ENCODE measurements at places on chromosomes 12 and 14. TPM values are rescaled to one million over a fixed set of nuclear protein-coding genes. Genes with fewer than 3 reads are reported as not detected.

GRCh38 chr12:27555361-27555760, 31.4 kb downstream of the PPFIBP1 start:
- no peak for DNase-seq

- DNase-seq: no peak
Measured at GRCh38 chr14:106120101-106120500, 593.7 kb downstream of the TMEM121 start.

DNA sequence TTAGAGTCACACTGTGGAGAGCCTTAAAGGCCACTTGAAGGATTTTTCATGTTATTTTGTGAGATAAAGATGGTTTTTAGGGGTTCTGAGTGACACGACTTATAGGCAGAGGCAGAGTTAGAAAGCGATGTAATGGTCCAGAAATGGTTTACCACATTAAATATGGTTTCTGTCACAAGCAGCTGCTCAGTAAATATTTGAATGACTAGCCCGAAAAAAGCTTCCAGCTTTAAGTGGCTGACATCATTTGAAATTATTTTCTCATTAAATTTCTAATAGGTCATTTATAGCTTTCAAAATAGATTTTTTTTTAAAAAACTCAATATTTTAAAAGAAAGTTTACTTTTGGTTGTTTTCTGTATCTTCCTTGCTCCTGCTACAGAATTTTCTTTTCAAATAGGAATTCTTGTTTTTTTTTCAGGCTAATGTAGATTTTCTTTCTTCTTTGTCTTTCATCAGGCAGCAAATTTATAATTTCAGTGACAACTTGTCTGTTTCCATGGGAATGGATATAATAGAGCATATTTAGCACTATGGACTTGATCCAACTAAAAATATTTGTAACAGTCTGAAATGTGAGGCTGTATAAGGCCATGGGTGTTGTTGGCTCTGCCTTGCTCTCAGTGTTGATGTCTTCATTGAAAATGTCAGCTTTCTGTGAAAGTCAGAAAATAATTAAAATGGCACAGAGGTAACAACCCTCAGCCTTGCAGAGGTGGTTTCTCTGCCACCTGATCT, 700.0 kb downstream of the TMTC2 start:
- DNase-seq: no peak

DNA sequence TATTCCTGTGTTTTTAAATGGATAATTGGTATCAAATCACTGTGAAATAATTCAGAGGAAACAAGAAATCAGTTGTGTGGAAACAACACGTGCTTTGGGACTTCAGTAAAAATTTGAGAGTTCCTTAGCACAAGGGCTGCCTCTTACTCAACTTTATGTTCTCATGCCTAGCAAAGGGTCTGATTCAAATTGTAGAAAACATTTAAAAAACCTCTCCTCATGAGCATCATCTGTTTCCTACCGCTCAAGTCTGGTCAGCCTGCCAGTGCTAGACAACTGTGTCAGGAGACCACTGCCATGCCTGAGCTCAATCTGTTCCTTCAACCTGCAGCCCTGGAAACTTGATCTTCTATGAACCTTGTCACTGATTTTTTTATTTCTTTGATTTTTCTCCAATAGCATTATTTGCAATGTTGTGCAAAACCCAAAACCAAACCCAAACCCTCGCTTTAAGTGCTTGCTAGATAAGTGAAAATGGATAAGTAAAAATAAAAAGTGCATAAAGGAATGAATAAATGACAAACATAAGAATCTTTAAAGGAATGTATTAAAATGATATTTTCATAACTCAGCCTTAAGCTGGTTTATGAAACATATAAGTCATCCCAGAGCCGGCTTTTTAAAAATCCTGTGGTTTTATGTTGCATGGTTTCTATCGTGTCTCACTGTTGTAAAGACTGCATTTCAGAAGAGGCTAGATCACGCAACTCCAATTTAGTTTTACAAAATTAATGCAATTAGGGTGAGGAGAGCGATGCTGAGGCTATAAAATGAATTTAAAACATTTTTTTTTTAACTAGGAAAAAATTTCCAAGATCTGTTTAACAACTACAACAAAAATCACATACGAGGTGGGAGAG, 361.2 kb upstream of the PDE3A start:
- no peak for DNase-seq

Gene ITGB7
- total RNA-seq: 8.1 TPM

Gene SELPLG
- 1.2 TPM for total RNA-seq

- DNase-seq: no peak
Measured at GRCh38 chr12:93710574-93710926, 33.4 kb downstream of the CRADD start.

DNA sequence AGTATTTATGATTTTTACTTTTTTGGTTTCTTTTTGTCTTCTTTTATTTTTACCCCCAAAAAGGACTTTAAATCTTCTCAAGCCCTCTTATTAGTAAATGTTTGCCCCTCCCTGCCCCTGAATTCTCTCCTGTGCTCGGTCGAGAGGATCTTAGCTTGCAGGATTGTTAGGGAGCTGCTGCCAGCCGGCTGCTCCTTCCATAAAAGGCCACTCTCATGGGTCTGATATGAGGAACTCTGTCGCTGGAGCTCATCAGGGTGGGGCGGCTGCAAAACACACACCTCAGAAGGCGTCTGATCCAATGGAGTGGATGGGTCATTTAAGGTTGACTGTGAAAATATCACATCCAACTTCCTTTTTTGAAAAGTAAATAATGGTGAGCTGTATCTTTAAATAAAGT, 8.5 kb downstream of the LTBR start:
- no peak for DNase-seq
